ENCODE measurements at places on chromosomes 1 and 21. TPM values are rescaled to one million over a fixed set of nuclear protein-coding genes. Genes with fewer than 3 reads are reported as not detected.

The MAN1C1 gene
- polyA plus RNA-seq = 14.1 TPM

The PADI2 gene
- polyA plus RNA-seq = 0.20 TPM

The ACTN2 gene
- 0.56 TPM for polyA plus RNA-seq

The ITLN2 gene
- polyA plus RNA-seq = 0.32 TPM

The DYNLT5 gene
- 0.33 TPM for polyA plus RNA-seq

The NBPF10 gene
- polyA plus RNA-seq = 0.20 TPM

The DTL gene
- polyA plus RNA-seq = 0.24 TPM

DNA sequence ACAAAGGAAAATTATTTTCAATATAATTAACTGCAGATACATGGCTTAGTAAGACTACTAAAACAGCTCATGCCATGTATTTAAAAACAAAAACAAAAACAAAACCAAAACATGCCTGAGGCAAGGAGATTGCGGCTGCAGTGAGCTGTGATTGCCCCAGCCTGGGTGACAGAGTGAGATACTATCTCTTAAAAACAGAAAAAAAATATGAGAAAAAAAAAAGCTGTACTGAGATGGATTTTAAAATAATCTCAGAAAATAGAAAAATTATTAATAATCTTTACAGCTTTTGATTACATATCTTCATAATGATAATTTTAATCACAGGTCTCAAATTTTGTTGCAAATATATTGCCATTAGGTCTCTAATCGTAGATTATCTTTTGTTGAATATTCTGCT is 24.0 kb upstream of the LIN9 start:
- DNase-seq = no peak

- peak; percentile 17 for DNase-seq
Observed at GRCh38 chr1:172976222-172977041, 74.3 kb downstream of the TNFSF18 start.

DNA sequence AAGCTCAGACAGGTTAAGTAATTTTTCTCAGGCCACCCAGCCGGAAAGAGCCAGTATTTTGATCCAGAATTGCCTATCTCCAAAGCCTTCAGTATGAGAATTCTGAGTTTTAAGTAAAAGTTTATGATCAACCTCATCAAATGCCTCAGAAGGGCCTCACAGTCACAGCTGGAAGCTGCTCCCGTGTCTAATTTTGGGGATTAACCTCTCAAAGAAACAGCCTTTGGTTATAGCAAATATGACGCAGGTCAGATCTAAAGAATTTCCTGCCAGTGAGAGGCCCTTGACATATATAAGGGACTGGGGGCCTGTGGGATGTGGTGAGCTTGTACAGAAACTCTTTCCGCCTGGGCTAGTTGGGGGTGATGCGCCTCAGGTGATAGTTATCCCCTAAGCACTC is 2.3 kb downstream of the EXTL1 start:
- no peak for DNase-seq

- no peak for DNase-seq
Observed at GRCh38 chr21:29321217-29321616, 22.5 kb downstream of the BACH1 start.

DNA sequence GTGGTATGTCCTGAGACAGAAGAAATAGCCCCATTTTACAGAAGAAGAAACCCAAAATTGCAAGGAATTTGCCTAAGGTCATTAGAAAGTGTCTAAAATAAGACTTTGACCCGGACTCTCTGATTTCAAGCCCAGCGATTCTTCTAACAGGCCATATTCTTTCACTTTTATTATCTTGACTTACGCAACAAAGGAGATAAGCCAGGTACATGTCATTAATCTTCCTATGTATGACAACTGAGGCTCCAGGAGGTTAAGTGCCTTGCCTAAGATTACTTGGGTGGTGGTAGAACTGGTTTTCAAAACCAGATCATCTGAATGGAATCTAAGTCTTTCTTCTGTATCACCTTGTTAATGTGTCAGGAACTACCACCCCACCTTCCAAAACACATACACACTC is 124.3 kb downstream of the PBX1 start:
- DNase-seq = no peak

DNA sequence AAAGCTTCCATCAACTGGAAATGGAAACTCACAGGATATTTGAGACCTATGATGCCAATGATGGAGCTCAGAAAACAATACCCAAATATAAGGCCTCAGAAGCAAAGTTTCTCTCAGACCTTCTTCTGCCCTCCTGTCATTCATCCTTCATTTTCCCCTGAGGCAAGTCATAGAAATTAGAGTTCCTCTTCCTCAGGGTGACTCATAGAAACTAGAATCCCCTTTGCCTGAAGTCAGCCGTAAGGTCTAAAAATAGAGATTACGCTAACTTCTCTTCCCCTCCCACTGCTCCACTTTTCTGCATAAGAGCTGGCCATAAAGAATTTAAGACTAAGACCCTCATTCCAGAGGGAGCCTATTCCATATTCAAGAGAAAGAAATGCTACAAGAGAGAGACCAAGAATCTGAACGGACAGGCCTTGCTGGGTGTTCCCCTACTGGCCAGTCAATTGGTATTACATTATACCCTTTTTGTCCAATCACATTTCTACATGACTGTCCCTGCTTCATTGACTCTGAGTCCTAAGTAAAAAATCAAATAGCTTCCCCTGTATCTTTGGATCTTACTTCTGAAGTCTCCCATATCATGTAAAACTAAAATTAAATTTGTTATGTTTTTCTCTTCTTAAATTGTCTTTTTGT is 994.9 kb downstream of the ADGRL2 start:
- DNase-seq = no peak

GRCh38 chr1:86551305-86551704 is 4.4 kb downstream of the CLCA4 start:
- DNase-seq = no peak

DNA sequence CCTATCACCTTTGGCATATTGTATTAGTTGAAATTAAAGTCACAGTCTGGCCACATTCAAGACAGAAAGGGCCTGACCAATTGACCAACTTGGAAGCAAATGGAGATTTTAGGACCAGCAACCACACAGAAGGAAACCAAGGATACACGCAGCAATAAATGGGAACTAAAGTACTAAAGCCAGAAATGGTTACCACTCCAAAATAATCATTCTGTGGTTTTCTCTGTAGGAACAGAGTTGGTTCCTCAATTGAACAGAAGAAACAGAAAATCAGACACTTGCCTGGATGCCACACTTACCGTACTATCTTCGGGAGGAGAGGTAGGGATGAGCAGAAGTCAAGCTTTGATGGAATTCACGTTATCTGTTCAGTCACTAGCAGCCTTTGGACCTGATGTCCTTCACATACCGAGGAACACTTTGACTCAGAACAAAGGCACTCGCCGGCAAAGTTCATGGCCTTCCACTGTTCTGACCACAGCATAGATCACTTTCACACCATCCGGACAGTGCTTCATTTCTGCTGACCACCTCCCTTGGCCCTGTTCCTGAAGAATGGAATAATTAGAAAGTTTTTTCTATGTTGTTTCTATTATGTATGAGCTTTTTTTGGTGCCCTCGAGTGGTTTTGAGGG is 96.9 kb downstream of the LPAR3 start:
- DNase-seq = no peak

DNA sequence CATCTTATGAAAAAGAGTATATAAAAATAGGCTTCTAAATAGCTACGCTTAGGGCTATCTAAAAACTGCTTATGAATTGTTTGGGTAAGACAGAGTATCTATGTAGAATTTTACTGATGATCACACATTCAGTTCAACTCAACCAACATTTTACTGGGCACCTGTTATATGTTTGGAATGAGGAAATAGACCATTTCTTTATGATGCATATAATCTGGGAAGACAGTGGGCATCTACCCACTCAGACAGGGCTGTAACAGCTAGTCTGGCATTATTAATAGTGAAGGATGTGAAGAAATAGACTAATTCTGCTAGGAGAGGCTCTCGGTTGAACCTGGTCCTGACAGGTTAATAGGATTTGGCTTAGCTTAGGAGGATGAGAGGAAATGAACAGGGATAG is 56.9 kb downstream of the TIAM1 start:
- DNase-seq = no peak

- DNase-seq = no peak
Observed at GRCh38 chr1:43316738-43317520, 16.1 kb downstream of the TIE1 start.

DNA sequence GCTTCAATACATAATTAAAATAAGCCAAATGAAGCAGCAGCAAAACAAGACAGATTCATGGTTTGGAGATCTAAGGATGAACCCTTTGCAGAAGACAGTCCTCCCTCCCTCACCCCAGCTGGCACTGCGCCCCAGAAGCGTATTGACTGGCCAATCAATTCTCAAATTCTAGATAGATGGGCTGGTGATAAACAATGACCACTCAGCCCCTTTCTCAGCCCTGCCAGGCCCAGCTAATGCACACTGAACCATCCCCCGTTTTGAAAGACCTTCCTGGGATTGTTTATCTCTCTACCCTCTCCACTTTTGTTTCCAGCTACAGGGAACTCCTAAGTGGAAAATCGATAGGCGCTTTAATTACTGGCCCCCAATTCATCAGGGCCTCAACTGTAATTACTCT is 29.0 kb downstream of the TNR start:
- DNase-seq = no peak

Measured in adrenal gland (tissue), 19 donors.